ENCODE measurements at places on chromosomes 1 and 21.

GRCh38 chr1:29121936-29122681, 1.6 kb downstream of the TMEM200B start:
- DNase-seq: peak; percentile 75

GRCh38 chr1:78072216-78072615, 26.4 kb downstream of the GIPC2 start:
- no peak for DNase-seq

- DNase-seq: no peak
Measured at GRCh38 chr1:85278853-85279314, 2.5 kb upstream of the BCL10 start.

DNA sequence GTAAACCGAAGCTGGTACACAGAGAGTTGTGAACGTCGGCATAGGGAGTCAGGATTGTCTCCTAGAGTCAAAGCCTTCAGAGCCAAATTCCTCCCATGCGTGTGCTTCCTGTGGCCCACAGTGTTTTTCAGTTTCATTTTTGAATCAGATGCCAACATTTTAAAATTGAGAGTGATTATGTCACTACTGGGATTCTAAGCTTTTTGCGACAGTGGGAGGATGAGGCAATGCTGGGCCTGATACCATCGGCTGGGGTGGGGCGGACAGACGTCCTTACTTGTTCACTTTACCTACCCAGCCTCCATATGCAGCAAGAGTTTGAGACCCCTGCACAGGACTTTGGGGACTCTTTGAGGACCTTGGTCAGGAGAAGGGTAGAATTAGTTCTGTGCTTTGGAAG, 1.3 kb upstream of the KLHDC7A start:
- no peak for DNase-seq

DNA sequence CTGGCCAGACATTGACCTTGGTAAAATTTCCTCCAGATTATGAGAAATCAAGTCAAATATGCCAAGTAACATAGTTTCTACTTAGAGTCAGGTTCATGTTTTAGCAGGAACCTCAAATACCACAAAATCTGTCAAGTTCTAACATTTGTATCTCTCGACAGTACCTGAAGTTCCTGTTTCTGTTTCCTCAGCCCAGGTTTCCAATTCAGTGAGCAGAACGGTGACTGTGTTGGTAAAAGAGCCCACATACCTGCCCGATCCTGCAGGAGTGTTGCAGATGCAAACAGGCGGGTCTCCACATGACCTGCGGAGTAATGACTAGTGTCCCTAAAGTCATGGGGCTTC, 57.9 kb upstream of the LGALS8 start:
- no peak for DNase-seq

DNA sequence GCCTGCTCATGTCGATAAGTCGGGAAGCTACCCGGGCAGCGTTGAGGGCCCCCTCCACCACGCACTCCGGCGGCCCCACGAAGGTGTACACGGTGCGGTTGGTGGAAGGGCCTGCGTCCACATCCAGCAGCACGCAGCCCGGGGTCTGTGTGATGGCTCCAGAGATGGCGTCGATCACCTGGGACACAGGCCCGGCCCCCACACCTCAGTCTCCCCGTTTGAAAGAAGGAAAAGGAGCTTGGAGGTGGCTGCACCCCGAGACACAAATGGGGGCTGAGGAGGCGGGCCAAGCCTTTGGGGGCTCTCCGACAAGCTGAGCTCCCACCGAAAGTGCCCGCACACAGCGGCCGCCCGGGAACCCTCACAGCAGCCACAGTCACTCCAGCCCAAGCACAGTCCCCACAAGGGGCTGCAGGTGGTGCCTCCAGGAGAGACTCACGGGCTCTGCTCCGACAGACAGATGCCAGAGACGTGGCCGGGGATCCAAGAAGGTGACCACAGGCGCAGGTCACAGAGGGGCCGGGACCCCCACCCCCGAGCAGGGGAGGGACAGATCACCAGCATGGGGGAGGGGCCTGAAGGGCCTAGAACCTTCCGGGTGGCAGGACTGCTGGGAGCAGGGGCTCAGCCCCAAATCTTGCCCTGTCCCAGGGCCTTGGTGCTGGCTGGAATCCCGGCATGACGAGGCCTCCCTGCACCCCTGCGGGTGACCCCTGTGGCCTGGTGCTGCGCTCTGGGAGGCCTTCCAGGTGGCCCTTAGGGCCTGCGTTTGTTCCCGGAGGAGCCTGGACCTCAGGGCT, 1.0 kb downstream of the FTCD start:
- DNase-seq: peak; percentile 66

DNA sequence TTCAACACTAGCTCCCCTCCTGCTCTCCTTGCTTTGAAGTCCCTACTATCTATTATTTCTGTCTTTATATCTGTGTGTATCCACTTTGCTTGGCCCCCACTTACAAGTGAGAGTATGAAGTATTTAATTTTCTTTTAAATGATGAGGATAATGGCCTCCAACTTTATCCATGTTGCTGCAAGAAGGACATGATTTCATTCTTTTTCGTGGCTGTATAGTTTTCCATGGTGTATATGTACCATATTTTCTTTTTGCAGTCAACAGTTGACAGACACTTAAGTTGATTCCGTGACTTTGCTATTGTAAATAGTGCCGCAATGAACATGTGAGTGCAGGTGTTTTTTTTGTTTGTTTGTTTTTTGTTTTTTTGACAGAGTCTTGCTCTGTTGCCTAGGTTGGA, 365.6 kb downstream of the ZP4 start:
- DNase-seq: no peak

DNA sequence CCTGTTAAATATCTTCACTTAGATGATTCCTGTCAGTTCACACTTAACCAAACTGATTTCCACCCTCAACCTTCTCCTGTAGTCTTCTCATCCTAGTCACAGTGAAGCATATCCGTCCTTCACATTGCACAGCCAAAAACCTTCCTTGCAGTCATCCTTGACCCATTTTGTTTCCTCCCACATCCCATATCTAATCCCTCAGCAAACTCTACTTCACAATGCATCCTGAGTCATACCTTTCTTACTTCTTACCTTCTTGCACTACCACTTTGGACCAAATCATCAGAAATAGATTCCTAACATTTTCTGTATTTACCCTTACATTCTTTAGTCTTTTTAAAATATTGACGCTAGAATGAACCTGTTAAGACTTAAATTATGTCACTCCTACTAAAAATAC, 86.9 kb downstream of the OLFML2B start:
- no peak for DNase-seq

All from type B pancreatic cell (in vitro differentiated cells).